ENCODE measurements at places on chromosomes 4 and X. TPM values are rescaled to one million over a fixed set of nuclear protein-coding genes. Genes with fewer than 3 reads are reported as not detected.

HMGB3 gene
- 125 TPM for total RNA-seq

SOX3 gene
- total RNA-seq: not detected

RTL9 gene
- total RNA-seq: 0.13 TPM

ADH4 gene
- not detected for total RNA-seq

GPAT3 gene
- 33.5 TPM for total RNA-seq

ADGRG4 gene
- total RNA-seq: not detected

GNRHR gene
- not detected for total RNA-seq

TMEM184C gene
- total RNA-seq: 23.9 TPM

ETDB gene
- not detected for total RNA-seq

HMGN5 gene
- 2.3 TPM for total RNA-seq

MAGEB2 gene
- total RNA-seq: not detected

NHS gene
- total RNA-seq: 2.3 TPM

AADAT gene
- 8.0 TPM for total RNA-seq

CYTL1 gene
- not detected for total RNA-seq

PPP1R2C gene
- total RNA-seq: not detected

AKAP14 gene
- not detected for total RNA-seq

WDR13 gene
- 81.0 TPM for total RNA-seq

ADGRG2 gene
- total RNA-seq: 9.3 TPM

SERTM2 gene
- not detected for total RNA-seq

RHOXF2B gene
- not detected for total RNA-seq

NDNF gene
- not detected for total RNA-seq

CDS1 gene
- total RNA-seq: 0.61 TPM

NPY2R gene
- total RNA-seq: not detected

PDE6B gene
- not detected for total RNA-seq

XK gene
- total RNA-seq: 0.38 TPM

EDA2R gene
- total RNA-seq: 12.2 TPM

CLDN34 gene
- total RNA-seq: not detected

ADAMTS3 gene
- total RNA-seq: not detected

RAI2 gene
- total RNA-seq: 0.14 TPM

METAP1 gene
- 47.4 TPM for total RNA-seq

FAM9C gene
- not detected for total RNA-seq

TCP11X2 gene
- not detected for total RNA-seq

FREM3 gene
- not detected for total RNA-seq

LONRF3 gene
- 3.4 TPM for total RNA-seq

LDB2 gene
- not detected for total RNA-seq

TNIP3 gene
- total RNA-seq: 0.39 TPM

LRAT gene
- 0.05 TPM for total RNA-seq

MAOB gene
- total RNA-seq: 0.14 TPM

POU3F4 gene
- total RNA-seq: not detected

MAGEA2B gene
- not detected for total RNA-seq

SMR3A gene
- not detected for total RNA-seq

BST1 gene
- 17.8 TPM for total RNA-seq

HEPH gene
- total RNA-seq: not detected

All from A549 treated with Hydrocortisone at 1 μM for 4 hours (cell line).